ENCODE measurements at places on chromosomes 1 and 21.

DNA sequence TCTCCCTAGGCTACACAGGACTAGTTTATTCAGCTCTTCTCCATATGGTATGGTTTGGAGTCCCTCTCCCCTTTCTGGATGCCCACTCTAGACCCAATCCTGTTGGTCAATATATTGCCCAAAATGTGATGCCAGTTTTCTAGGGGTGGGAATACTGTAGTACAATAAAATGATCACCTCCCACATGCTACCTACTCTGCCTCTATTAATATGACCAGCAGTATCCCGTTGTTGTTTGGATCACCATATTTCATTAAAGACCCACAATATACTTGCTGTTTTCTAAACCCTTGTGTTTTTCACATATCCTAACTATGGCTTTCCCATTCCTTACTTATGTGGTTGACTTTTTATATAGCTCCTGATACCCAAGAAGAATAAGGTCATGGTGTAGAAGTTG is 95.9 kb upstream of the IGSF21 start:
- no peak for DNase-seq

DNA sequence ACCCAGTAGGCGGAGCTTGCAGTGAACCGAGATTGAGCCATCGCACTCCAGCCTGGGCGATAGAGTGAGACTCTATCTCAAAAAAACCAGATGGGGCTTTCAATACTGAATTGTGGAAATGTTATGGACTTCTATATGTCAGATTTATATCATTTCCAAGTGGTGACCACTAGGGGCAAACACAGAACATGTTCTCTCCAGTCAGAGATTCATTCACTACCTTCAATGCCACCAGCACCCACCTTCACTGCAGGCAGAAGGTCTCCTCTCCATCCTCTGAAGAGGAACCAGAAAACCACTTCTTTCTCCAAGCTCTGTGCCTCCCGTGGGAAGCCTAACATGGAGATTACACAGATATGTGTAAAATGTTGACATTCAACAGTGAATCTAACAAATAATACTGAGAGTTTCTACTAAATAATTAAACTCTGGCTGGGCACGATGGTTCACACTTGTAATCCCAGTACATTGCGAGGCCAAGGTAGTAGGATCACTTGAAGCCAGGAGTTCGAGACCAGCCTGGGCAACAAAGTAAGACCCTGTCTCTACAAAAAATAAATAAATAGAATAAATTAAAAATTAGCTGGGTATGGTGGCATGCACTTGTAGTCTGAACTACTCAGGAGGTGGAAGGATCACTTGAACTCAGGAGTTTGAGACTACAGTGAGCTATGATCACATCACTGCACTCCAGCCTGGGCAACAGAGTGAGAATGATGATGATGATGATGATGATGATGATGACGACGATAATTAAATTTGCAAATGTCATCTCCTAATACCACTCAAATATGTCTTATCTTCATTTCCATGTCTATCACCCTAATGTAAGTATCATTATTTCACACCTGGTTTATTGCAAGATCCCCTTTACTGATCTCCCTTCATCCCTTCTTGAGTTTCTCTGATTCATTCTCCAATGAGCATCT is 151.1 kb downstream of the ZNF281 start:
- DNase-seq, result no peak

DNA sequence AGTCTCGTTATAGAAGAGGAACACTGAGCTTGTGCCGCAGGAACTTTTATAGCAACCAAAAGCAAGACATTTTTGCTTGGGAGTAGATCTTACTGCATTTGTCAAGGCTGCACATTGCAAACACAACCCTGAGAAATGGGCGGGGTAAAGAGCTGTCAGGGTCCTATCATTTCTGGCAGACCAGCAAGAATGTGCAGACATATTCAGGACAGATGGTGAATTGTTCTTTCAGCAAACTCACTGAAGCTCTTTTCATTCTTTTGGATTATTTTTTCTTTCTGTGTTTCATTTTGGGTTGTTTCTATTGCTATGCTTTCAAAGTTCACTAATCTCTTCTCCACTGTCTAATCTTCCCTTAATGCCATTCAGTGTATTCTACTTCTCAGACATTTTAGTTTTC is 5.1 kb upstream of the ACTN2 start:
- no peak for DNase-seq

GRCh38 chr1:8598783-8599182 is 218.7 kb downstream of the RERE start:
- DNase-seq, result no peak

DNA sequence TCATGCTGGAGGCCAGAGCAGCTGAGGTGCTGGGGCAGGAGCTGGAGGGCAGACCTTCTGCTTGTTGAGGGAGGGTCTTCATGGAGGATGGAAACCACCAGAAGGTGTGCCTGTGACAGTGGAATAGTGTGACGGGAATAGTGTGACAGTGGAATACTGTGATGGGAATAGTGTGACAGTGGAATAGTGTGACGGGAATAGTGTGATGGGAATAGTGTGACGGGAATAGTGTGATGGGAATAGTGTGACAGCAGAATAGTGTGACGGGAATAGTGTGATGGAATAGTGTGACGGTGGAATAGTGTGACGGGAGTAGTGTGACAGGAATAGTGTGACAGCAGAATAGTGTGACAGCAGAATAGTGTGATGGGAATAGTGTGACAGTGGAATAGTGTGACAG is 325.1 kb downstream of the HHAT start:
- no peak for DNase-seq

DNA sequence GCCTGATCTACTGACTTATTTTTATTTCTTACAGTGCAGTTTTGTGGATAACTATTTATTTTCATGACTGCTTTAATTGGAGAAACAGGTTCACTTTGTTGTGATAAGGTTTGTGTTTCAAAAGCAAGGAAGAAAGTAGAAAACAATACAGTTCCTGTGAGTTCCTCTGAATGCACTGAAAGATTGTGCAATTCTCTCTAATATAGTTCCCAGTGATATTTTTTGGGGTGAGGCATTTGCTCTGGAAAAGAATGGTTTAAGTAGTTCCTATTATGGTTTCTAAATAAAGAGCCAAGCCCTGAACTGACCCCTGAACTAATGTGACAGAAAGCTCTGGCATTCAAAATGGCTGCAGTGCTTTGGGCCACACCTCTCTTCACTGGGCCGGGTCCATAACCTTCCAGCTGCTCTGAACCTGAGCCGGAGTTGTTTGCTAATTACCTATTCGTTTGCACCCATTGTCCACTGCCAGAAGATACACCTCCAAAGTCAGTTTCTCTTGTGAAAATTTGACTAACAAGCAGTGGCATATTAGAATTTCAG is 56.6 kb upstream of the VTCN1 start:
- DNase-seq, result no peak

- DNase-seq, result no peak
Observed at GRCh38 chr1:109740615-109741373, at the start of gene GSTM3. TSS of gene GSTM3 (minus strand) at chr1:109741038. CDS start at chr1:109740287, 751 bp downstream.

DNA sequence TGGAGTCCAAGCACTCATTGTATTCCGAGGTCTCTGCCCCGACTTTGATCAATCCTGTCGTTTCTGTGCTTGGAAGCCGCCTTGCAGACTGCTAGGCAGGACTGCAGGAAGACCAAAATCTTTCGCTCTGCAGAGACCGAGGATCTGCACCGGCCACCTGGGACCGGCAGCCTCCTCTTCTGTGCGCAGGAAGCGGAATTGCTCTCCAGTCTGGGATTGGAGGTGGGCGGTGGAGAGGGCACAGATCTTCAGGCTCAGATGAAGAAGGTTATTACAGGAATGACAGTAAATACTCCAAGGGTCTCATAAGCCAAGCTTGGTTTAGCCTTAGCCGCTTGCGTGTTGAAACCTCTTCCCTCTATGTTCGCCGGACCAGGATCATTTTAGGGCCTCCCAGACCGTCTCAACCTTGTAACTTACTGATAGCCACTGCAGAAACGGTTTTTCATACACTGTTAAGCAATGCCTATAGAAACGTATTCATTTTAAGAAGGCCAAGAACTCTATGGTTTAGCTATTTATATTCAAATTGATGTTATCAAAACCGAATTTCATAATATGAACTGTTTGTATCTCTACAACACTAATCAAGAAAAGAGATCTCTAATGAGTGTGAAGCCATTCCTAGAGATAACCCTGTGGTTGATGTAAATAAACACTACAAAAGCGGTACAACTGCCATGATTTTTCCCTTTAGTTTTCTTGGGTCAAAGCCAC is 1.1 kb downstream of the MIA3 start:
- no peak for DNase-seq

DNA sequence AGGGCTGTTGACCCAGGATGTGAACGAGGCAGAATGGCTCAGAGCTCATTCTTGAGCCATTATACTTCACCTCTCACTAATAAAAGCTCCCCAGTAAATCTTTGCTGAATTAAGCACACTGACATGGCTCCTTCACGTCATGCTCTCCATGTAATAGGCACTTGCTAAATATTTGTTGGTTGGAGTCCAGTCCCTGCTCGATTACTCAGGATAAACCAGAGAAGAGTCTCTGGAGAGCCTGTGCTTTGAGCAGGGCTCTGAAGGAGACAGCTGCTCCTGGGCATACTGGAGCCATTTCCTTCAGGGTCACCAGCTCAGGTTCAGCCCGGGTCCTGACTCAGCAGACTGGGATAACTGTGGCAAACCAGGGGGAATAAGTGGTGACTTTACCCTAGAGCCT is 46.9 kb downstream of the HLX start:
- DNase-seq, result no peak

DNA sequence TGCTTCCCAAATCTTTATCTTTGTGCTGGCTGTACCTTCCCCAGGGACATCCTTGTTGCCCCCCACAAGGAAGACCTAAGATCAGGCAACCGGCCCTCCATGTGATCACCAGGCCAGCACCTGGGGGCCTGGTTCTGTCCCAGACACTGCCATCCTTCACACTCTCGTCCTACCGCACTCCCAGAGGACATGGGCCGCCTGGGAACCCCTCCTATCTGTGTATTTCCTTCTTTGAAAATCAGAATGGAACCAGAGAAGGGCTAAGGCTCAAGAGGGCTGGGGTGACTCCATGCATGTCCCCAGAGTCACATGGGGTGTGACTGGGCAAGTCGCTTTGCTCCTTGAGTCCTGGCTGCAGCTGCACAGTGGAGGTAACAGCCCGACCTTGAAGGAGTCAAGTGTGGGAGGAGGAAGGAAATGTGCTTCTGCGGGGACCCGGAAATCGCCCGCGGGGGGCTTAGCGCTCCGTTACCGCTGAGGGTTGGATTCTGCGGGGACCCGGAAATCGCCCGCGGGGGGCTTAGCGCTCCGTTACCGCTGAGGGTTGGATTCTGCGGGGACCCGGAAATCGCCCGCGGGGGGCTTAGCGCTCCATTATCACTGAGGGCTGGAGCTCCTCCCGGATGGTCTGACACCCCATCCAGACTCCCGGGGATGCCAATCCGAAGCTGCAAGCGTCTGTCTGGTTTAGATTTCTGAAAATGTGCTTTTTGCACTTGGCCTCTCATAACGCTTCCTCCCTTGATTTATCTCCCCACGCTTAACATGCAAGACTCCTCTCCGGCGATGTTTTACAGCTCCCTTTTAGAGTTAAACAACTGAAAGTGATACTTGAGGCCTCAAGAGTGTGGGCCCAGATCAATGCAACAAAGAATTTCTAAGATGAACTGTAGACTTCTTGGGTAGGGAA is 278.9 kb downstream of the NPHP4 start:
- DNase-seq, result no peak

DNA sequence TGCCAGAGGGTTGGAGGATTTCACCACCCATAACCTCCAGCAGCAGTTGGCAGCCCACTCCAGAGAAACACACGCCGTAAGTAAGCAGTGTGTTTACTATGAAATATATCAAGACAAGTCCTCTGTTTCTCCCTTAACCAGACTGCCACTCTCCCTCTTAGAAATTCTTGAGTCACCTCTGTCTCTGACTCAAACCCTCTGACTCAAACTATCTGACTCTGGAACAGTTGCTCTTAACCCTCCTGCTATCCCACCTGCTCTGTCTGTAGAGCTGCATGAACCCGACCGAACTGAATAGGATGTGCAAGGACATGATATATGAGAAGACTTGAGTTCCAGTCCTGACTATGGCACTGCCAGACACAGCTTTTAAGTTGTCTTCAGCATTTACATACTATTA is 14.1 kb downstream of the INPP5B start:
- no peak for DNase-seq

- DNase-seq, result no peak
Observed at GRCh38 chr1:7334475-7335035, 436.5 kb upstream of the VAMP3 start.

DNA sequence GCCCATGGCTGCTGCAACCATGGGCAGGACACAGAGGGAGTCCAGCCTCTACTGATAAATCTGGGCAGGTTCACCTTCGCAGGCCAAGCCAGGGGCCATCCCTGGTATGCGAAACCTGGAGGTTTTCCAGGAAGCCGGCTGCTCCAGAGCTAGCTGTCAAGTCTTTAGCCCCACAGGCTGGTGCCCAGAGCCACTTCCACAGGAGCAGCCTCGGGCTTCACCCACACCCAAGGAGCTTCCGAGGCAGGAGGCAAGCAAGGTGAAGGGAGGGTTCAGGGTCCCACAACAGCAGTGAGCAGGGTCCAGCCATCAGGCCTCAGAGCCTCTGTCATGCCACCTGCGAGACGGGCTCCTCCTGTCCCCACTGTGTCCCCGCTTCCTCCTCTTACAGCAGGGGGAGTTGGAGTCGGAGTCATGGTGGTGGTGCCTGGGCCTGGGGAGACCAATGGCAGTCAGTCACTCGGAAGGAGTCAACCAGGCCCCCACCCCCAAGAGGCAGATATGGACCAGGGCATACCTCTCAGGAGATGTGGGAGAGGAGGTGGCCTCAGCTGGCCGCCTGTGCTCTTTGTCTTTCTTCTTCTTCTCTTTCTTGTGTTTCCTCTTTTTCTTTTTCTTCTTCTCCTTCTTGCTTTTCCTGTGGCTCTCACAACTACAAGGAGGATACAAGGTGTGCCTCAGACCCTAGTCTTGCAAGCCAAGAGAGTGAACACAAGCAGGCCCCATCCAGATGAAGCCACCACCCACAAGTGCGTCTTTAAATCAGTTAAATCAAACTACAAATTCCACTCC is 2.1 kb downstream of the C1orf35 start:
- DNase-seq, result no peak

DNA sequence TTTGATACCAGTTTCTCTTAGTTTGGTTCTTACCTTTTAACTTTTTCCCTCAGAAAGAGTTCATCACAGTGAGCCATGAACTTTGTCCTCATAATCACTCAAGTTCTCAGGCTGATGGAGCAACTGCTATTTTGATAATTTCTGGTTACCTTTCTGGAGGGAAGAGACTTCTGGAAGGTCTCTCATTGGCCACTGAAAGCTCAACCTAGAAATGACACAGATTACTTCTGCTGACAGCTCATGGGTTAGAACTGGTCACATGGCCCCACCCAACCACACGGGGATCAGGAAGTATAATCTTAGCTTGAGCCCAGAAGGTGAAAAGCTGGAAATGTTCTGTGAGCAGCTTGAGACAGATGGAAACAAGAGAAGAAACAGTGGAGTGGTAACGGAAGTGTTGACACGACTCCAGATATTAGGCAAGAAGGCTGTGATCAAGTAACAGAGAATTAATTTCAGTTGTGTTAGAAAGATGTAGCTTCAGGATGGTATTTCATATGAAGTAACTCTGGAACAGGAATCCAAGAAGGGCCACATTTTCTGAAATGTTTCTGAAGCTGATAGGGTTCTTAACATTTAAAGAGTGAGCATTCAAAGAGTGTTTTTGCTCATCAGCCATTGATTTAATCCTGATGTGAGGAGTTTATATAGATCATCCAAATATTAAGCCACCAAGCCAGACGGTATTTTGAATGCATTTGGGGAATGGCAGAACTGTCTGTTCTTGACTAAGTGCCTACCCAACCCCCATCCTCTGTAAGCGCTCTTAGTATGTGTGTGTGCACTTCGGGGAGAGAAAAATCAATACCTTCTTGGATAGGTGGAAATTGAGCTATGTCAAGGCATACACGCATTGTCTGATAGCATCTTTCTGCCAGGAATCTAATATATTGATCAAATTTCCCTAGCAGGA is 21.9 kb upstream of the XPR1 start:
- no peak for DNase-seq
